ENCODE measurements at places on chromosomes 4 and X.
A peak's percentile ranks its signal among the peaks of the same experiment; 100 is the strongest.

- no peak for DNase-seq
Observed at GRCh38 chr4:155734065-155734464, 24.8 kb upstream of the GUCY1B1 start.

DNA sequence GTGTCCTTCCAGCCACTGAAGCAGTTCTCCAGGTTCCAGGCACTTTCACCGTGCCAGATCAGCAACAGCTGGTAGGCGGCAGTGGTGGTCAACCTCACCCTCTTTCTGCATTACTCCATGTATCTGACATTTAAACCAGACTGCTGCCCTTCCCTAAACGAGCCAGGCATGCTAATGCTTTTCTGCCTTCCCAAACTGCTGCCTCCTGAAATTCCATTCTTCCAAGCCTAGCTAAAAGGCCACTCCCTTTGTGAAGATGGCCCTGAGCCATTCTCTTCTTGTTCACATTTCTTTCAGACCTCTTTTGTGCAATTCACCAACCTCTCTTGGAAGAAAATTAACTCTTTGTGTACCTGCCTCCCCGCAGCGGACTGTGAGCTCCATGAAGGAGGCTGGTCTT lies 73.7 kb downstream of the CHST7 start:
- no peak for DNase-seq

DNA sequence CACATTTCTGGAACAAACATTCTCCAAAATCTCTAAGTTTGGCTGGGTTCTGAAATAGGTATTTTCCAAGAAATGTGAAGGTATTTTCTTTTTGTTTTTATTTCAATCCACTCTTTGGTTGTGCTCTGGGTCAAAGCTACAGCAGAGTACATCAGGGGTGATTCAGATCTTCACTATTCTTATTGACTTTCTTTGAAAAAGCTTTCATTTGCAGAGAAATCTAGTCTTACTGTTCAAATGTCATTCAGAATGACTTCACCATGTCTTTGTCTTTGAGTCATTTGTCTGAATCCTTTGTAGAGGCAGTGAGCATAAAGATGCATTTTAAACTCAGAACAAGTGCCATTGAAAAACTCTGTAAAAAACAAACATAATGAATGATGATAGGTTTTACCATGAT lies 547.2 kb upstream of the ADGRL3 start:
- no peak for DNase-seq

DNA sequence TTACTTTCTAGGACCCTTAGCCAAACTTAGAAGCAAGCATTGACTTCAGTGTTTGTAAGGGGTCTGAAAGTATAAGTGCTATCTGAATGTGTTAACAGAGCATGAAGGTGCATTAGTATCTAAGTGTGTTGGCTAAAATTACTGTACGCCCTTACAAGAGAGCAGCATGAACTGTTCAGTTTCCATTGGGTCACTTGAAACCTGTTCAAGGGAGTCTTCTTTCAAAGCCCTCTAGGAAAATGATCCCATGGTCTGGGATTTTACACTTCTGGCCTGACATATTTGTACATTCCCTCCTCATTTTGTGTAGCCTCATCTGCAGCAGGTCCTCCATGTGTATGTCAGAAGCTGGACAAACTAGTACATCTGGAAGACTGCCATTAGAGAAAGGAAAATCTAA lies 3.2 kb downstream of the PRDX4 start:
- DNase-seq = no peak

DNA sequence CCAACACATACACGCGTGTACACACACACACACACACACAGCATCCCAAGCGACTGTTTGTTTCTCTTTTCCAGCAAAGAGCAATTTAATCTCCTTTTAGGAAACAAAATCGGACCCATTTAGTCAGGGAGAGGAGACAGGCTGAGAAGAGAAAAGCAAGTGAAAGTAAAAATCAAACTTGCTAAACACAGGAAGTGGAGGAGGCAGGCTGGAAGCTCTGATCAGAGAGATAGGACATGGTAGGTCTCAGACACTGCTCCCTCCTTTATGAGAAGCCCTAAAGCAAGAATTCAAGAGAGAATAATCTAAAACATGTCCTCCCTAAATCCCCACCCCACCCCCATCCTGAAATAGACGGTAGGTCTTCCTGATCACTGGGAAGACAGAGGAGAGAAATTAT lies 62.3 kb downstream of the GPC3 start:
- no peak for DNase-seq

DNA sequence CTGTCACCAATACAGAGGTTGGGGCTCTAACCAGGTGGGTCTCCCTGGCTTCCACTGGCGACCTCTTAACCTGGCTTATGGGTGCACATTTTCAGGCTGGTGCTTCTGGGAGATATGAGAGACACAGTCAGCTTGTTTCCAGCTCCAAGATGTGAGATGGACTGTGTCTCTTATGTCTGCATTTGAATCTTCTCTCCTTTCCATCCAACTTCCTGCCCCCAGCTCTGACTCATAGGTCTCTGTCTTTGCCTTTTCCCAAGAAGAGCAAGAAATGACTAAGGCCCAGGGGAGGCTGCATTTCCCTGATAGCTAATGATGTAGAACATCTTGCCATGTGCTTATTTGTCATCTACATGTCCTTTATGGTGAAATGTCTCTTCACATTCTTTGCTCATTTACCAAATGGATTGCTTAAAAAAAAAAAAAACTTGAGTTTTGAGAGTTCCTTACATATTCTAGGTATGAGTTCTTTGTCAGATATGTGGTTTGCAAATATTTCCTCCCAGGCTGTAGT lies 3.2 kb upstream of the UXT start:
- no peak for DNase-seq

GRCh38 chr4:86432559-86433134 lies 72.8 kb upstream of the MAPK10 start:
- DNase-seq = no peak

DNA sequence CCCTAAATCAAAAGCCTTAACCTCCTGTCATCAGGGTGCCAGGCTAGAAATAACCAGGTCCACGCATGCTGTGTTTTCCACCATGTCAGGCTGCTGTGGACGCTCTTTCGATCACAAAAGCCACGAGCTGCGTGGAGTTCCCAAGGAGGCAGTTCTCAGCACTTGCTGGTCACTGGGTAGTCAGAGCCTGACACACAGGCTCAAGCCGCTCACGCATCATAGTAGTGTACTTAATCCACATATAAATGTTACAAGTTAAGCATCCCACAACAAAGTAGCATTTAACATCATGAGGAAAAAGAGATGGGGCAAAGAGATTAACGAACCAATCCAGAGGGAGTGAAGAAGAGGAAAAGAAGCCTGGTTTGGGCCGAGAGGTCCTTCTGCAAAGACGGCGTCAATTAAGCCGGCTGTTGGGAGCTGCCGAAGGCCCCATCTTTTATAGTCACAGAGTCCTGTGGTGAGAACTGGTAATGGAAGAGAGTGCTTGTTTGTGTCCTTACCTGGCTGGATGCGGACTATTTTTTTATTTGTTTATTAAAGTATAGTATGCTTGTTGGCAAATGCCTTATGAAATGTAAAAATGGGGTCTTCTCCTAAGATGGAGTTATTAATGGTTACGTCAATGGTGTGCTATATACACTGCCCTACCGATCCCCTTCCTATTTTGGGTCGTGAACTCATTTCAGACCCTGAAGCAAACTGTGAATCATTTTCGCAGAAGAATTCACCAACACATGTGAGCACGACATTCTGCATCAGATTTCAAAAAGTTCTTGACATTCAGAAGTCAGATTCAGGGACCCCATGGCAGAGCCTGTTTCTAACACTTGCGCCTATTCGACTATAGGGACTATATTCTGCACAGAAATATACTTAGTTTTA lies 675 bp downstream of the PRIMPOL start:
- peak; percentile 21 for DNase-seq

DNA sequence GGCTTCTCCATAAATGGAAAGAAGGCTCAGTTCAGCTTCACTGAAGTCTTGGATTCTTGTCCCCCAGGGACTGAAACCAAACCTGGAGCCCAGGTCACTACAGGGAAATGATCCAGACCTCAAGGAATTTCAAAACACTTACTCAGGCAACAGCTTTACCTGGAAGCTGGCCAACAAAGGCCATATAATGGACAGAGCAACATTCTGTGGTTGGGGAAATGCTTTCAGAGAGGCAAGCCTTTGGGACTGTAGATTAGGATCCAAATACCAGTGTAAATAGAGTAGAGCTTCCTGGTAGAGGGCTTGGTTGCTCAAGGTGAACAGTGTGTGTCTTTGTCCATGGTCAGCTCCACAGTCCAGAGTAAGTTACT lies 57.0 kb upstream of the PROM1 start:
- no peak for DNase-seq

All from right hindlimb (tissue), 1 donor.